Inflammatory macrophage treated with lipopolysaccharide for 1 hour (primary cell): ENCODE measurements at places on chromosomes 2 and 18.

- no peak for DNase-seq
Measured at GRCh38 chr2:150598383-150598782, 110.9 kb upstream of the RND3 start.

DNA sequence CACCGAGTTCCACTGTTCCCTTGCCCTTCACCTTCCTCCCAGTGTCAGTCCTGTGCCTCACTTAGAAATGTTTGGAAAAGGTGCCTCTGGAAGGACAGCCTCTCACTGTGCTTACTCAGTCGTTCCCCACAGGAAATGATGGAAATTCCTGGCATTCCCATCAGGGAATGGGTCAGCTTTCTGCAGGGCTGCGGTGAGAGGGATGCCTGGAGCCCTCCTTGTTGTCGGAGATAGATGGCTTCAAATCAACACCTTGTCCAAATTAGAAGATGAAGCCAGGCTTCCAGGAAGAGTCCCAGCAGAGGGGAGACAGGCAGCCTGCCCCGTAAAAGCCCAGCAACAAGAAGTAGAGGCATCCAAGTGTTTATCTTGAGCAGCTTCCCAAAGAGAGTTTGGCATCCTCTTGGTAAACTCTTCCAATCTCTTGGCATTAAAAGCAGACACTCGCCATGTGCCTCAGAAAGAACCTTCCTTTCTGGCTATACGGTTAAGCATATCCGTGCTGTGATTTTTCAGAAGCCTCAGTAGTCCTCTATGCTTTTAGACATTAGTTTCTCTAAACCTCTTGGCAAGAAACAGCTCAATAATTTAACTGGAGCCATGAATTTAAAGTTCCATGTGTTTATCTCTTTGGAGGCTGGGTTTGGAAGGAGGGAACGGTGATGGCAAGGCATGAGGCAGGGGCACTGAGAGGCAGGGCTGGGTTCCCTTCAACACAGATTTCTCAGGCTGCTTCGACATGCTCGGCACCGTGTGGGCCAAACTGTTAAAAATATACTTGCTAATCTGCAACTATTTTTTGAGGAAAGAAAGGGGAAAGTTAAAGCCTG lies 25.1 kb downstream of the COLEC12 start:
- no peak for DNase-seq

DNA sequence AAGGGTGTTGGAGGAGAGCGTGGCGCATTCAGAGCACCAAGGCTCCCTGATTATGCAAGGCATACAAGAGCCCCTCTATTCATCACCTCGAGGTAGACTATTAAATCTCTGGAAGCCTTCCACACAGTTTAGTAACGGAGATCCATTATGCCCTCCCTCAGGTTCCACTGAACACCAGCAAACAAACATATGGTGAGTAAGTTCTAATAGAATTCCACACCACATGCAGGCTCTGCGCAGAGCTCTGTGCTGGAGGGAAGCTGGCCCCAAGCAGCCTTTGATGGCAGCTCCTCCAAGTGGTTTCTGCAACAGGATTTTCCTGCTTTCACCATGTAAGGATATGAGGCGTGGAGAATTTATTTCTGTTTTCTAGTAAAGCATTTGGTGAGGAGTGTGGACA lies 238.6 kb downstream of the C1D start:
- DNase-seq = no peak

- DNase-seq = no peak
Measured at GRCh38 chr18:58900015-58900649, 35.5 kb downstream of the ZNF532 start.

DNA sequence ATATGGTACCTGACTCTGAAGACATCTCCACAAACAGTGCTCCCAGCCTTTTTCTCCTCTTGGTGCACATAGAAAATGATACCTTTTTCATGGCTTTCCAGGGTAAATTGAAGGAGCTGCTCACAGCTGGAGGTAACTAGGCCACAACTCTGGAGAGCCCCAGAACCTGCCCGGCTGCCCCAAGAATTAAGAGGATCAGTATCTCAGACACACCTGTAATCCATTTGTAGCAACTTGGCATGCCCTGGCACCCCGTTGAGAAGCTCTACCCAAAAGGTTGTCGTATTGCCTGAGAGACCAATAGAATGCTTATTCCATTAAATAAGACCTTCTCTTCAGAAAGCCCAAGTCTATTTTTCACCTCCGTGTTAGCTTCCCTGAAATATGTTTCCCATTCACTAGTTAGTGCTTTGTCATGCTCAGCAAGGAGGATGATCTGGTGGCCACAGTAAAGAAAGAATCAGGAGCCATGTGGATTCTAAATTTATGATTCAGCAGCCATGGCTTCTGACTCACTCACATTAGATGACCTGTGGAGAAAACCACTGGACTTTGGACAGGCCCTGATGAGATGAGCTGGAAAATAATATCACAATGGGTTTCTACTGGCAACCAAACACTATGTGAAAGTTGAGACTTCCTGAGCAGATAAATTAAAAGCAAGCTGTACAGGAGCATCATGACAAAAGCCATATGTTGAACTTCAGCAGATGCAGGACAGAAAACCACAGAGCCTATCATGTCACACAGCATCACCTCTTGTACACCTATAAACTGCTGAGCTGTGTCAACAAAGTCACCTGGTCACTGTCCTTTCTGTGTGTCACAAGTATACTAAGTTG lies 253.3 kb upstream of the OSR1 start:
- no peak for DNase-seq

DNA sequence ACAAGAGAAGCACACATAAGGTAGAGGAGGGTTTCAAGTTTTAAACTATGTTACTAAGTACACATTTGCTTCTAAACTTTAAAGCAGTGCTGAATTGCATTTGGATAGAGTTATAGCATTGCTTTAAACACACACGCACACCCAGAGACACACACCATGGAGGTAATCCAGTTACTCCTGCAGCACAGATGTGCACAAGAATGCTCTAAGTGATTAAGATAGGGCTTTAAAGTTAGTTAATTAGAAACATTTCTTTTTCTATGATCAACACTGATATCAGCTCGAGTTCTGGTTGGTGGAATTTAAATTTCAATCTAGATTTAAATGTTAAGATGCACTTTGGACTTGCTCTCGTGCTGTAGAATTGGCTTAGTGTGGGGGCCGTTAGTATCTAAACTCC lies 492.3 kb downstream of the ZEB2 start:
- no peak for DNase-seq

GRCh38 chr2:164145093-164145987 lies 409.5 kb upstream of the FIGN start:
- DNase-seq = no peak

DNA sequence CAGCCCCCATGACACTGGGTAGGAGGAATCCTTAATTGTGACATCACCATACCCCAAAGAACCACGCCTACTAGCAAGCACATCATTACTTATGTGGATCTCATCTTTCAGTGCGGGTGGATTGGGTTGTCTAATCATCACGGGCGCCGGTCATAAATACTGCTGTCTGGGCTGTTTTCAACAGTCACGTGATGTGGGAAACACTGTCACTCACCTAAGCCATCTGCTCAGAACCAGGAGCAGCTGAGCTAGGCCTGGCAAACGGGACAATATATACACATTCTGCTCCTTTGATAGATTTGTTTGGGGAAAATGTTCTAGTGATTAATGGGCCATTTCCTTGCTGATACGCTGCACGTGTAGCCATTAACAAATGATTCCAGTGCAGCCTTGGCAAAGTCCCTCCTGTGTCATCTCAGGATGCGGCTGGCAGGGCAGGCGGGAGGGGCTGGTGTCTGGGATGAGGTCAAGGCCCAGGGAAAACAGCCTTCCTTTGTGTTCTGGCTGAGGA lies 145.9 kb upstream of the COPS8 start:
- no peak for DNase-seq

GRCh38 chr2:39665811-39666490 lies at the start of gene TMEM178A:
Gene TMEM178A, plus strand, starts transcription at chr2:39665917. Its CDS starts 58 bp downstream, at chr2:39665975.
- no peak for DNase-seq

GRCh38 chr2:33583194-33583938 lies 15.7 kb downstream of the FAM98A start:
- peak; percentile 64 for DNase-seq

- peak; percentile 23 for DNase-seq
Measured at GRCh38 chr2:38263293-38263692, 113.8 kb downstream of the ATL2 start.

DNA sequence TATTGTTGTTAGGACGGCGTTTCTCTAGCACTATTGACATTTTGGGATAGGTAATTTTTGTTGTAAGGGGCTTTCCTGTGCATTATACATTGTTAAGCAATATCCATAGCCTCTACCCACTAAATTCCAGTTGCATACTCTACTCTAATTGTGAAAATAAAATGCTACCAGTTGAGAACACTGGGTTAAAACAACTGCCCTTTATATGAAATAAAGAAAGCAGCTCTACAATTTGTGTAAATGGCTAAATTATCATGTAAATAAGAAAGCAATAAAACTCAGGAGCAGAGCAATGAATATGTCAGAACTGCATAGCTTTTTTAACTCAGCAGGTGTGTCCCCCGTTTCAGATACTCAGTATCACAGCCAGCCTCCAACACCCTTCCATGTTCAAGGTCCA lies 812.7 kb upstream of the NRXN1 start:
- DNase-seq = no peak

- no peak for DNase-seq
Measured at GRCh38 chr2:18078216-18078615, 199.7 kb downstream of the KCNS3 start.

DNA sequence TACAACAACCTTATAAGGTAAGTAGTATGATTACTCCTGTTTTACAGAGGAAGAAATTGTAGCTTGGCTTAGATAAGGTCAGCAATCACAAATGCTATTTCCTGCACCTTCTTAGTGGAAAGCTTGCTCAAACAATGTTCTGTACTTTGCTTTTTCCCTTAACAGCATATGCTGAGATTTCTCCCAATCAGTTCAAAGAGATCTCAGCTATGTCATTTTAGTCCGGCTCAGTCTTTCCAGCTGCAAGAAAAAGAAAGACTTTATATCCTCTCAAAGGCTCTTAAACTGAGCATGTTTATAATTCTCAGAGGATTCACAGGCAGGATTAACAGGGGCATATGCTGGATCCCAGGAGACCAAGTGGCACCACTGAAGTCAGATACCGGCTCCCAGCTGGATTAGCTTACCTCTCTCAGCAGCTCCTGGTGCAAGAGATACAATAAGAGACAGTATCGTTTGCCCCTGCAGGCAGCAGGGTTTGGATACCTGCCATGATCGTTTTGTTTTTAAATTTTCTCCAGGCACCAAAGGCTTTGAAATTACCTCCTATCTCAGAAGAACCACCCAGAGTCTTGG lies 29.5 kb downstream of the KIAA2012 start:
- no peak for DNase-seq

- no peak for DNase-seq
Measured at GRCh38 chr2:43135583-43135982, 90.8 kb downstream of the ZFP36L2 start.

- DNase-seq = no peak
Measured at GRCh38 chr18:59743566-59743965, 46.3 kb upstream of the CCBE1 start.

GRCh38 chr2:62110415-62111025 lies 85.4 kb upstream of the B3GNT2 start:
- no peak for DNase-seq

DNA sequence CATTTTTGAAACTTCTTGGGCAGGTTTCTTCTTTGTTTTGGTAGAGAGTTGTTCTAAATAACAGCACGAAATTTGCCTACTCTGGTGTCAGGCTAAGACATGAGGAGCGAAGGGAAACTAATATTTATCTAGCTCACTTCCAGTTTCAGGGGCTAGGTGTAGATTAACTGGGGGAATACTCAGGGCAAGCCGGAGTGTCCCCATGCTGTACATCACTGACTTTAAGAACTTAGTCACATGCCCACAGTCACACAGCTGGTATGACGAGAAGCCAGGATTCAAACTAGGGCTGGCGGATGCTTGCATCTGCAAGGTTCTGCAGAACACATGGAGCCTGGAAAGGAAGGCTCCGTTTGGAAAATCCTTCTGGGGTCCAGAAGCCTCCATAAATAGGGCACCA lies 133.3 kb downstream of the ALPK2 start:
- DNase-seq = no peak

GRCh38 chr2:101151859-101152271 lies 683 bp upstream of the TBC1D8 start:
- DNase-seq = no peak

DNA sequence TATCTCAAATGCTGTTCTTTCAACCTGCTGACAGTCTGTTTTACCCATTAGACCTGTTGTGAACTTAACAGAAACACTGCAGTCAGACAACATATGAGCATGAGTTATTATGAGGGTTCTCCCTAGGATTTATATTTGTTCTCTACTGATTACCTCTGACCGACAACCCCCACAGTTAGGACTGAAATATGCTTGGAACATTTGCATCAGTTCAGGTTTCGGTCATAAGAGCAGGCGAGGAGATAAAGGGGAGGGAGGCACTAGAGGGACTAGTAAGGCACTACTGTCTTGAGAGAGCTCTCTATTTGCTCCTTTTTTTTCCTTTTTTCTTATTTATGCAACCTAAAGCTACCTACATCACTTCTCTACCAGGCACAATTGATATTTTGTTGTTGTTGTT lies 133.2 kb upstream of the REG3G start:
- DNase-seq = no peak

GRCh38 chr18:2597639-2598038 lies 26.3 kb downstream of the NDC80 start:
- DNase-seq = no peak

GRCh38 chr2:177573120-177573519 lies 180.5 kb downstream of the AGPS start:
- no peak for DNase-seq

- no peak for DNase-seq
Measured at GRCh38 chr2:216671791-216672343, 23.5 kb downstream of the IGFBP5 start.

DNA sequence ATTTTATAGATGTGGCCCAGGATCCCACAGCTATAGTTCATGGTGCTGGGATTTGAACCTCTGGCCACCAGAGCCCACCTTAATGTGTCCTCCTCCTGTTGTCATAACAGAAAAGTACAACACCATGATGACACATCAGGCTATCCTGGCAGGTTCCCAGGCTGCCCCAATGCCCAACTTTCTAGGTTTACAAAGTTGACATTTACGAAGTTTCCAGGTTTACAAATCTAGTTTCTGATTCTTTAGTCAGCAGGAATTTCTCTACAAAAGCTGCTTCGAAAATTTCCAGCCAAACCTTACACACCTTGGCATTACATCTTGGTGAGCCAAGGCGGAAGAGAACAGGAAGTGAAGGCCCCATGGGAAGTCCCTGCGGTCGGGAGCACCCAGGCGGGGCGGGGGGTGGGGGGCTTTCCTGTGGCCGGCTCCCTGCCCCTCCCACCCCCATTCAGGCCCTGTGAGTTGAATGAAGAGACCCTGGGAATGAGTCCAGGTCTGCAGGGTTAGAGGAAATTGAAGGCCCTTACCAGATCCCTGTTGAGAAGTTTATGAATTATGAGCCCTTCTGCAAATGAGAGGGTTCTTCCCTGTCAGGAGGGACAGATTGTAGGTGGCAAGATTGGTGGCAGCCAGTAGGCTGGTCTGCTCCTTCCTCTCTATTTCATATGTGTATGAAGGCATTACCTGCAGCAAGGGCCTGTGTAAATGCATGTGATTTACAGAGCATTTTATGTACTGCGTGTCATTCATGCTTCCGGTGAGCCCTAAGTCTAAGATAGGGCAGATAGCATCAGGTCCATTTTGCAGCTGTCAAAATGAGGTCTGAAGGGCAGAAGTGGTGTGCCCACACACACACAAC lies 11.1 kb upstream of the IL1RN start:
- peak; percentile 96 for DNase-seq
